Endodermal cell (in vitro differentiated cells): ENCODE measurements at places on chromosomes 7 and 10. TPM values are rescaled to one million over a fixed set of nuclear protein-coding genes. Genes with fewer than 3 reads are reported as not detected.

HABP2 gene
- total RNA-seq, result 1.4 and 1.6 TPM in 2 replicates

TMEM273 gene
- not detected in 2 replicates for total RNA-seq

- DNase-seq, result no peak
- H3K36me3 ChIP-seq, result no peaks in the 10 kb centered on the region
- H3K4me1 ChIP-seq, result no peaks in the 10 kb centered on the region
Measured at GRCh38 chr10:68812420-68812819, 14.9 kb upstream of the STOX1 start.

- no peaks in the 10 kb centered on the region for H3K27me3 ChIP-seq
- no peaks in the 10 kb centered on the region for H3K36me3 ChIP-seq
- no peak for DNase-seq
- H3K4me3 ChIP-seq, result no peak overlapping the region
- H3K4me1 ChIP-seq, result peaks cover 16% of the 10 kb centered on the region
Measured at GRCh38 chr7:130263130-130263529, 3.5 kb upstream of the CPA2 start.

GRCh38 chr10:117684672-117685211 is 142.2 kb downstream of the EMX2 start:
- no peak overlapping the region for H3K27ac ChIP-seq
- H3K4me1 ChIP-seq, result no peaks in the 10 kb centered on the region
- peak; percentile 60 for DNase-seq

MMD2 gene
- not detected in 3 replicates for total RNA-seq

- no peaks in the 10 kb centered on the region for H3K36me3 ChIP-seq
- no peaks in the 10 kb centered on the region for H3K4me1 ChIP-seq
- peak; percentile 32 for DNase-seq
- no peak overlapping the region for H3K4me3 ChIP-seq
- no peak overlapping the region for H3K27ac ChIP-seq
Measured at GRCh38 chr10:47243791-47244190, 56.2 kb upstream of the GDF10 start.
